NCI-H187 (cell line): ENCODE measurements at places on chromosomes 13 and 19.
A peak's percentile ranks its signal among the peaks of the same experiment; 100 is the strongest.

- no peak for DNase-seq
Observed at GRCh38 chr13:24251525-24251924, 57.9 kb upstream of the C1QTNF9 start.

GRCh38 chr19:17988161-17988560 is 19.8 kb upstream of the ARRDC2 start:
- no peak for DNase-seq

- peak; percentile 73 for DNase-seq
Observed at GRCh38 chr19:53192771-53193534, at the start of gene ZNF665. Gene ZNF665, minus strand, starts transcription at chr19:53193358. Its CDS starts 10,460 bp downstream, at chr19:53182898.

- DNase-seq, result no peak
Observed at GRCh38 chr19:10727685-10728201, 9.9 kb downstream of the DNM2 start.

- DNase-seq, result no peak
Observed at GRCh38 chr19:38318660-38319059, 985 bp upstream of the KCNK6 start.

GRCh38 chr13:43347877-43348276 is 324.5 kb downstream of the DNAJC15 start:
- DNase-seq, result no peak

DNA sequence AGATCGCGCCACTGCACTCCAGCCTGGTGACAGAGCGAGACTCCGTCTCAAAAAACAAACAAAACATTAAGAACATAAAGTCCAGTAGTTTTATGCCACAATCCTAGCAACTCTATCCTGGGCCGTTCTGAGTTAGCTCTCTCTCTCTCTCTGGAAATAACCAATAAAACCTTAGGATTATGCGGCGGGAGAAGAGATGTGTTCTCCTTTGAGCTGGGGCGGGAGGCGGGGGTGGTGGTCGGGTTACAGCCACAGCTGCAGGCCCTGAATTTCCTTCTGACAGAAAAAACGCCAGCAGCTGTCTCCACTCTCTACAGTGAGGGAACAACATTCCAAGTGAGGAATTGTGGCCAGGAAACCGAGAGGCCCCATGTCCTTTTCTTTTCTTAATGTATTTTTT is 9.1 kb upstream of the PNMA8A start:
- no peak for DNase-seq

GRCh38 chr19:50646074-50646807 is 3.0 kb upstream of the C19orf81 start:
- no peak for DNase-seq

DNA sequence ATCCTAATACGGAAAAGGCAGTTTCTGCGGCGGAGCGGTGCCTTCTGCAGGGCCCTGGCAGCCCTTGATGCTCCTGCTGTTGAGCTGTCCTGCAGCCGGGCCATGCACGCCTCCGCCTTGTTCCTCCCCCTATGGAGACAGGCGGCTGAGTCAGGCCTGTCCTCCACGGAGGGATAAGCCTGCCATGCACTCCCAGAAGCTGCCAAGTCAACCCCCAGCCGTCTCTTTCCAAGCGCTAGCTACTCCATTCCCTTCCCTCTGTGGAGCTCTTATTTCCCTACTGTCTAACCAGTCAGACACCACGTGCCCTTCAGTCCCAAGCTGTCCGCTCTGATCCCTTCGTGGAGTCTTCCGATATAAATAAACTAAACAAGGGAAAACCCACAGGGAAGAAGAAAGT is 197.0 kb downstream of the COL4A1 start:
- DNase-seq, result no peak

DNA sequence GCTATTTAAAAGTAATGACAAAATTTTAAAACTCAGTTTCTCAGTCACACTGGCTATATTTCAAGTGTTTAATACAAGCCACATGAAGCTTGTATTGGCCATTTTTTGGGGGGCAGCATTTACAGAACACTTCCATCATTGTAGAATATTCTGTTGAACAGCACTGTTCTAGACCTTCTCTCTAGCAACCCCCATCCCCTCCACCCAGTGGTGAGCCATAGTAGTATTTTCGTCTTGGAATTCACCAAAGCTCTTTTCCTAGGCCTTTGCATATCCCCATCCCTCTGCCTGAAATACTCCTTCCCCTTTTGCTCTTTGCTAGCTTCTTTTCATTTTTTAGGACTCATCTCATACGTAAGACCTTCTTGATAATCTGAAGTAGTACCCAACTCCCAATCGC is 99.5 kb downstream of the ZC3H13 start:
- DNase-seq, result no peak

DNA sequence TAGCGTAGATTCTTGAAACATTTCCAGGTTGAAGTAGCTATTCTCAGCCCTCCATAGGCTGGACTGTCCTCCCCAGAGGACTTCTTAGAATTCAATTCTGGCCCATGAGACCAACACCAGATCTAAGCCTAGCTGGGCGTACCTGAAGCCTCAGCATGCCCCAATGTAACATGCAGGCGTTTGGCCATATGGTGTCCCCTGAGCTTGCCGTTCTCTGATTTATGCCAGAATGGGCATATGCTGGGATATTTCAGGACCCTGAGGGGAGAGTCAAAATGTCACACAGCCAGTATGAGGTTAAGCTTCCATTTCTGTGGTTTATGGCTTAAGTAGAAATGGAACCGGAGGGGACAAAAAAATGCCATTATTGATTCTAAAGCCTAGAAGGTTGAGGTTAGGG is 317.7 kb upstream of the OBI1 start:
- no peak for DNase-seq

DNA sequence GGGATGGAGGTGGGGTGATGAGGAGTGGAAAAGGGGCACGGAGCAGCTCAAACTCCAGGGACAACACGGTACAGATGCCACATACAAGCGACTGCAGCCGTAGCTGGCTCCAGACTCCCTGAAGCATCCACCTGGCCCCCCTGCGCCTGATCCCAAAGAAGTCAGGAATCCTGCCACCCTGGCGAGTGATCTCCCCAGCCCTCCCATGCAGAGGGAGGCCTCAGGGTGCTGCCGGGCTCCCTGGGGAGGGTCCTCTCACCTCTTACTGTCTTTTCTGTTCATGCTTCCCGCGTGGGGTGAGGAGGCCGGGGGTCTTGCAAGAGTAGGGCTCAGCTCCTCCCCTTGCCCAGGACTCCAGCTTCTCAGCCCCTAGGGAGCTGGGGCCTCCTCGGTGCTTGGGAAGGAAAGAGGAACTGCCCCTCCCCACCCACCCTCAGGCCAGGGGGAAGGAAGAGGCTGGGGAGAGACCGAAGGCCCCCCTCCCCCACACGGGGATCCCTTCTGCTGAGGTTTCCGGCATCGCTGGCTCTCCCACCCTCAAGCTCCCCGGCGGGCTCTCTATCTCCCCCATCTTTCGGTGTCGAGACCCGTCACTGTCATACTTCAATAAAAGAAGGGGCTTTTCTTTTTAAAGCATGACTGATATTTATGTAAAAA is at the start of gene RASGRP4:
RASGRP4 (minus strand) TSS at position 410 of the 657 bp plus-strand sequence; CDS start at position 282, 128 bp downstream.
- DNase-seq, result no peak

DNA sequence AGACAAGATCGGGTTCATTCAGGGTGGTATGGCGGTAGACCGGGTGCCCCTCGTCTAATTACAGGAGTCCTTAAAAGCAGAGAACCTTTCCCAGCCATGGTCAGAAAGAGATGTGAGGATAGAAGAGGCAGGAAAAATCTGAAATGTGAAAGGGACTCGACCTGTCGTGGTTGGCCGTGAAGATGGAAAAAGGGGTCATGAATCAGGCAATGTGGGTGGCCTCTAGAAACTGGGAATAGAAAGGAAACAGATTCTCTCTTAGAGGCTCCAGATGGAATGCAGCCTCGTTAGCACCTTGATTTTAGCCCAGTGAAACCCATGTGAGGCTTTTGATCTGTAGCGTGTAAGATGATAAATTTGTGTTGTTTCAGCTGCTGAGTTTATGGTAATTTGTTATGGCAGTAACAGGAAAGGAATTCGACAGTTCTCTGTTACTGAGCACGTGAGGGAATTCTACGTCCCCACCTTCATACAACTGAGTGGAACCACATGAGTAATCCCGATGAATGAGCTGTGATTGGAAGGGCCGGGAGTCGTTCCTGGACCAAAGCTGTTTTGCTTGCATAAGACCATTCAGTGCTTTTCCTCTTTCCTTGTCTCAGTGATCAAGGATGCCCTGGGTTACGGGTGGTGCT is 11.0 kb upstream of the CA11 start:
- DNase-seq, result no peak

GRCh38 chr13:112443995-112444311 is 67.8 kb downstream of the SPACA7 start:
- DNase-seq, result peak; percentile 78

DNA sequence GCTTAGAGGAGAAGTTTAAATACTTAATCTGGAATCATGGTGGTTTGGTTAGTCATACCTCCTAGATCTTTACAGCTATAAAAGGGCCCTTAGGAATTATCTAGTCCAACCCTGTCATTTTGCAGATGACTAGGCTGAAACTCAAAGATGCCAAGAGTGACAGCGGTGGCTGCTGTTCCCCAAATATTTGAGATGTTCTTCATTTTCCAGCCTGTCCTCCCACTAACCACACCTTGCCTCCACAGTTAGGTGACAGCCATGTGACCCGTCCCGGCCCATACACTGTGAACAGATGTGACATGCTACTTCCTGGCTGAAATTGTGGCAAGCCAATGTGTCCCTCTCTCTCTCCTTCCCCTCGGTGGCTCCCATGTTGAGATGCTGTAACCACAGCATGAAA is 225.5 kb upstream of the IPO5 start:
- DNase-seq, result no peak

- DNase-seq, result no peak
Observed at GRCh38 chr13:98462241-98462882, 114.5 kb downstream of the STK24 start.

- DNase-seq, result no peak
Observed at GRCh38 chr13:113044391-113045114, 61.0 kb upstream of the F7 start.

GRCh38 chr13:108525827-108526226 is 103.6 kb upstream of the MYO16 start:
- no peak for DNase-seq

- DNase-seq, result no peak
Observed at GRCh38 chr13:60453490-60453889, 56.5 kb downstream of the TDRD3 start.

GRCh38 chr19:42563352-42564210 is 31.1 kb downstream of the CEACAM8 start:
- no peak for DNase-seq

DNA sequence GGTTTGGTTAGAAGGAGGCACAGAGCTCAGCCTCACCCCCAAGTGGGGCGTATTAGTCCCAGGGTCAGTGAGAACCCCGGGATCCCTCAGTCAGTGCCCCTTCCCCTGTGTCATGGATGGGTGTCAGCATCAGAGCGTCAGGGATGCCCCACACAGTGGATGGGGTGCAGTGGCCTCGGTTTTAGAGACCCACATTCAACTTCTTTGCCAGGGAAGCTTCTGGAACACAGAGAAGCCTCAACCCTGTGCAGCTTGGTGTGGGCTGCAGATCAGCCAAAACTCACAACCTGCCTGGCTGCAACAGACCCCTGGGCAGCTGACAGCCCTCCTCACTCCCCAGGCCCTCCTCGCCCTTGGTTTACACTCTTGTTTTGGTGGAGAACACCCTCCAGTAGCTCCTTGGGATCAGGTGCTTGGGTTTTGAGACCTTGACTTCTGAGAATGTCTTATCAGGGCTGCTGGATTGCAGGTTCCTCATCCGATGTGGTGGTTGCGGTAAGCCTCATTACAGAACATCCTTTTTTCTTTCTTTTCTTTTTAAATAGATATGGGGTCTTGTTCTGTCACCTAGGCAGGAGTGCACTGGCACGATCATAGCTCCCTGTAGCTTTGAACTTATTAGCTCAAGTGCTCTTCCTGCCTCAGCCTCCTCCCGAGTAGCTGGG is 11.0 kb downstream of the ZNF333 start:
- no peak for DNase-seq

- no peak for DNase-seq
Observed at GRCh38 chr13:45231305-45231704, 30.5 kb upstream of the KCTD4 start.

DNA sequence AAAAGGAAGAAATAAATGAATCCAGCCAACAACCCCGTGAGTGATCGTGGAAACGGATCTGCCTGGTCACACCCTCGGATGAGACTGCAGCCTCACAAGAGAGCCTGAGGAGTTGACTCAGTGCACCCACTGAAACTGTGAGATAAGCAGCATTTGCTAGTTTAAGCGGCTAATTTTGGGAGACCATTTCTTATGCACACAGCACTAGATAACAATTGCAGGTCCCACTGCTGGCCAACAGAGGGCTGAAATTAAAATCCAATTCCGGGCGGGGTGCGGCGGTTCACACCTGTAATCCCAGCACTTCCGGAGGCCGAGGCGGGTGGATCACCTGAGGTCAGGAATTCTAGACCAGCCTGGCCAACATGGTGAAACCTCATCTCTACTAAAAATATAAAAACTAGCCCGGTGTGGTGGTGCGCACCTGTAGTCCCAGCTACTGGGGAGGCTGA is 3.6 kb downstream of the UQCR11 start:
- no peak for DNase-seq

- DNase-seq, result no peak
Observed at GRCh38 chr13:45040622-45041021, 51.3 kb downstream of the GPALPP1 start.

GRCh38 chr19:1394252-1395193 is 6.8 kb downstream of the GAMT start:
- DNase-seq, result no peak

- DNase-seq, result no peak
Observed at GRCh38 chr13:90396266-90396665, 951.2 kb upstream of the MIR17HG start.

GRCh38 chr19:43780706-43781525 is at the start of gene KCNN4:
Gene KCNN4, minus strand, starts transcription at chr19:43780973. Its CDS starts 112 bp downstream, at chr19:43780861.
- no peak for DNase-seq

DNA sequence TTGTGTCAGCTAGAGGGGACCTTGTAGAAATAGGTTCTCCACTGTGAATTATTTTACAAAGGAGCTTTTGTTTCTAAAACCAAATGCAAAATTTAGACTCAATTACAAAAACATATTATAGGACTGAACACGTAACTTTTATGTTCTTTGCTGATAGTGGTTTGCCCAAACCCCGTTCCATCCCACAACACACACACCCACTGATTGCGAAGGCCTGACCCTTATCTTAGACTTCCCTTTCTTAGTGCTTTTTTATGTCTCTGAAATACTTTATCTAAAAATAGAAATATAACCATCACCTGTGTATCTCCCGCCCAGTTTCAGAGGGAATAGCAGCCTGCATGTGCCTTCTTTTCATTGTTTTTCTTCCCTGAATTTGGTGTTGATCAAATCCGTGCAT is 13.0 kb downstream of the CCNA1 start:
- DNase-seq, result no peak

DNA sequence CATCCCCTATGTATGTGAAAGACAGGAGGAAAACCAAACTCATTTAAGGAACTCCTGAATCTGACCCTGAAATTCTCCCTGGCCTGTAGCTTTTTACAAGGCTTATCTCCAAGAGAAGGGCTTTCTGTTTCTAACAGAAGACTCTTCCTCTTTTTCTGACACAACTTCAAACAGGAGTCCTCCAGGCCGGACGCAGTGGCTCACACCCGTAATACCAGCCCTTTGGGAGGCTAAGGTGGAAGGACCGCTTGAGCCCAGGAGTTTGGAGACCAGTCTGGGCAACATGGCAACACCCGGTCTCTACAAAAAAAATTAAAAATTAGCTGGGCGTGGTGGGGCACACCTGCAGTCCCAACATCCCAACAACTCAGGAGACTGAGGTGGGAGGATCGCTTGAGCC is 41.9 kb downstream of the CARS2 start:
- DNase-seq, result no peak
